ENCODE measurements at places on chromosomes 1 and 21.

DNA sequence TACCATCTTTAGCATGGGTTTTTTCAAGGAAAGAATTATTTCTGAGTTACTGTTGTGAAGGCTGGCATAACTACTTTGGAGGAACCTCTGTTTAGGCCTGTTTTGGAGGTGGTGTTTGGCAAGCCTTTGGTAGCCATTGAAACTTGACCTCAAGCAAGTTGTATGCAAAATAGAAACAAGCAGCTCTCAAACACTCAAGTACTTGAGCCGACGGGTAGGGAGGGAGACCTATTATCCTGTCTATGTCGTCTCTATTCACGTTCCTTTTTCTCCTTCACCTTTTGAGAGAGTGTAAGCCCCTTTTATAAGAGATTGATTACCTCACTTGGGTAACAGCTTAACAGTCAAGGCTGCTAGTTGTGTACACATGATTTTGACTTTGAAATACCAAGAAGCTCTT lies 878.3 kb upstream of the CXADR start:
- DNase-seq = no peak

GRCh38 chr1:150389650-150390049 lies 25.7 kb downstream of the RPRD2 start:
- no peak for DNase-seq

DNA sequence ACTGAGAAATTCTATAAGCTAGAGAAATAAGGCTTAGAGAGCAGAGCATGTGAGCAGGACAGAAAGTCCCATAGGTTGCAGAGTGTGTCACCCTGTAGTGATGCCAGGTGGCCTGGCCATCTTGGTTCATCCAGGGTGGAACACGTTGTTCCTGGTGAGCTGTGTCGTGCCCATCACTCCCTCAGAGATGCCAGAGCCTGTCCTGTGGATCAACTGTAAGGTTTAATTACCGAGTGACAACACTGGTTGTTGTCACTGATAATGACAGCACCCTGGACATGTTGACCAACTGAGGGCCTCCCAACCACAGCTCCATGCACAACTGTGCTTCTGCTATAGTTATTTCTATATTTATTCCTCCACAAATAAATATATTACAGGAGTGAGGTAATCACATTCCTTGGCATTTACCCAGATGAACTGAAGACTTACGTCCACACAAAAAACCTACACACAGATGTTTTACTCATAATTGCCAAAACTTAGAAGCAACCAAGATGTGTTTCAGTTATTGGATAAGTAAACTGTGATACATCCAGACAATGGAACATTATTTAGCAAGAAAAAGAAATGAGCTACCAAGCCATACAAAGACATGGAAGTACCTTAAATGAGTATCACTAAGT lies 6.2 kb downstream of the C1orf198 start:
- no peak for DNase-seq

DNA sequence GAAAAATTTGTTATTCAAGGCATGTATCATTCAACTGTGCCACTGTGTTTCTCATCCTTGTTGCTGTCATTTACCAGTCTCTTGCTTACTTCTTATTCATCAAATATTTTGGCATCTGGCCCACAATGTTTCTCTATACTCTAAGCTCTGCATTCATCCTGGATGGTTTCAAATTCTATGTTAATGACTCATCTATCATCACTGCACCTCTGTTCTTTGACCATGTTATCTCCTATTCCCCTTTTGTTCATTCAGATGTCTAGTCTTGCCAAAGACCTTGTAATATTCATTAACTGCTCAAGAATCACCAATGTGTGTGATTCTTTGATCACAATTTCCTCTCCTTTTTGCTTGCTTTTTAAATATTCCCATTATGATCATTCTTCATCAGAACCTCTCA lies 54.6 kb upstream of the PRKACB start:
- DNase-seq = peak; percentile 90

DNA sequence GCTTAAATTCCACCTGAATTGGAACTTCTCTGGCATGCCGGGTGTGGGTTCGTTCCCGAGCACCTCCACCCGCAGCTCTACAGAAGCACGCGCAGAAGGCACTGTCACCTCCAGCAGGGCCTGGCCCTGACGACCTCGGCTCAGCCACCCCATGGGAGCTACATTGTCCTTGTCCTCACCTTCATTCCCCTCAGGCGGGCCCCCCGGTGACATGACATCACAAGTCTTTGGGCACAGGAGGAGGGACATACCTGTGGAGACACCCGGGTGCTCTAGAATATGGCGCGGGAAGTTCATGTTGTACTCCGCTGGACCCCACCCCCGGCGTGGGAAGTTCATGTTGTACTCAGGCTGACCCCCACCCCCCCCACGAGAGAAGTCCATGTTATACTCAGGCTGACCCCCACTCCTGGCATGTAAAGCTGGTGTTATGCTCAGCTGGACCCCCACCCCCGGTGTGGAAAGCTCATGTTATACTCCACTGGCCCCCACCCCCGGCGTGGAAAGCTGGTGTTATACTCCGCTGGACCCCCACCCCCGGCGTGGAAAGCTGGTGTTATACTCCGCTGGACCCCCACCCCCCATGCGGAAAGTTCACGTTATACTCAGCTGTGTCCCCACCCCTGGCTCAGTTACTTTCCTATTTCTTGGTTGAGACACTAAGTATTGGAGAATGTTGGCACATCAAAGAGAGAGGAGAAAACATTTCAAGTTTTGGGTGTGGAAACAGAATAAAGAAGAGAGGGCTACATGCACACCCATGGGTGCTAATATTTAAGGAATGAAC lies 37.6 kb downstream of the UMODL1 start:
- DNase-seq = no peak

DNA sequence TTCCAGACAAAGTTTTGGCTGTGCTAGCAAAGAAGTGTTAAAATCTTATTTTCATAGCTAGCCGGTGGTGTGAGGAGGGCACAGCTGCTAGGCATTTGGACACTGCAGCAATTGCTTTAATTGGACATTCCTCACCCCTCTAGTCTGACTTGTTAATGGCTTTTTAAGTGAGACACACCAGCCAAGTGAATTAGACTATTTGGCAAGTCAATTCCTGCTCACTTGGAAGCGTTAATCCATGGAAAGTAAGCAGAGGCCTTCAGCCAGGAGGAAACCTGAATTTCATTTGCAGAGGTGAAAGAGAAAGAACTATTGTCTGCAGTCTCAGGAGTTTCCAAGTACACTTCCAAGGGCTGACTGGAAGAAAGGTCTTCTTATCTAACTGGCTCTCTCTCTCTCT lies 175.7 kb downstream of the ST6GALNAC3 start:
- DNase-seq = no peak

GRCh38 chr1:245463392-245464165 lies 308.8 kb downstream of the KIF26B start:
- DNase-seq = no peak

- DNase-seq = no peak
Measured at GRCh38 chr1:220326578-220326977, 54.3 kb upstream of the RAB3GAP2 start.

DNA sequence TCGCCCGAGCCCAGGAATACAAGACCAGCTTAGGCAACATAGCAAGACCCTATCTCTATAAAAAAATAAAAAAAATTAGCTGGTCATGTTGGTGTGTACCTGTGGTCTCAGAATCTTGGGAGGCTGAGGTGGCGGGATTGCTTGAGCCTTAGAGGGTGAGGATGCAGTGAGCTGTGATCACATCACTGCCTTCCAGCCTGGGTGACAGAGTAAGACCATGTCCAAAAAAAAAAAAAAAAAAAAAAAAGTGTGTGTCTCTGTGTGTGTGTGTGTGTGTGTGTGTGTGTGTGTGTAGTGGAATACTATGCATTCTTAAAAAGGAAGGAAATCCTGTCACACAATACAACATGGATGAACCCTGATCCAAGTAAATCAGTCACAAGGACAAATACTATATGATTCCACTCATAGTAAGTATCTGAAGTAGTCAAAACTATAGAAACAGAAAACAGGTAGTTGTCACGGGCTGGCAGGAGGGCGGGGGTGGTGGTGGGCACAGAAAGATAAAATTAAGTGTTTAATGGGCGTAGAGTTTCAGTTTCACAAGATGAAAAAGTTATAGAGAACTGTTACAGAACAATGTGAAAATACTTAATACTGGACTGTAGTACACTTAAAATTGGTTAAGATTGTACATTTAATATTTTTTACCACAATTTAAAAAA lies 47.8 kb downstream of the SELENOF start:
- no peak for DNase-seq

- no peak for DNase-seq
Measured at GRCh38 chr1:241456743-241457142, 62.8 kb downstream of the FH start.

DNA sequence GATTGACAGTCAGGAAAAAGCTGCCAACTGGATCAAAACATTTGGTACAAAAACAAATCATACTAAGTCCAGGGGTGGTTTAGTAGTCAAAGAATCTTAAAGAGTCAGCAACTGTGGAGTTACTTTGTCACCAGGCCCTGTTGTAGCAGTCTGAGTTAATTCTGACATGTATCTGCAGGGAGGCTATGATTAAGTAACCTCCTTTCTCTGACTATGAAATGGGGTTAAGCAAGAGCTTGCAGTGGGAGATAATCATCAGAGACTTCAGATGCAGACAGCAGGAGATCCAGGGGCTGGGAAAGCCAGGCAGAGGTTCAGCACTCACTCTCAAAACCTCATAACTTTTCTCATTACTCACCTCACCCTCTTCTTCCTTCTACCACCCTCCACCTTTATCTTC lies 99.2 kb upstream of the BTG3 start:
- no peak for DNase-seq

GRCh38 chr21:45555557-45556301 lies 13.5 kb upstream of the SLC19A1 start:
- DNase-seq = peak; percentile 69

GRCh38 chr1:221419513-221420095 lies 322.3 kb downstream of the DUSP10 start:
- DNase-seq = no peak

DNA sequence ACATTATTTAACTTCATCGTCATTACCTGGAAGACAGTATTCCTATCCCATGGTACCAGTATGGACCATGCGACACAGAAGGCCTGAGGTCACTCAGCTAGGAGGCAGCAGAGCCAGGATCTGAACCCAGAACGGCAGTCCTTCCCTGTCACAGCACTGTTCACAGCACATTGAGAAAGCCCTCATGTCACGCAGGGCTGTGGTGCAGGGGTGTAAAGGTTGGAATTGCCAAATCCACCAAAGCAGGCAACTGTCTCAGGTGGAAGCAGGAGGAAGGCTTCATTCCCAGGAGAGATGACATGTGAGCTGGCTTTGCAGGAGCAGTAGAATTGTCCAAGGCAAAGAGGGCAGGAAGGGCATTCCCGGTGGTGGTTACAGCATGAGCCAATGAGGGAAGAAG lies 9.9 kb upstream of the TTC22 start:
- DNase-seq = no peak

DNA sequence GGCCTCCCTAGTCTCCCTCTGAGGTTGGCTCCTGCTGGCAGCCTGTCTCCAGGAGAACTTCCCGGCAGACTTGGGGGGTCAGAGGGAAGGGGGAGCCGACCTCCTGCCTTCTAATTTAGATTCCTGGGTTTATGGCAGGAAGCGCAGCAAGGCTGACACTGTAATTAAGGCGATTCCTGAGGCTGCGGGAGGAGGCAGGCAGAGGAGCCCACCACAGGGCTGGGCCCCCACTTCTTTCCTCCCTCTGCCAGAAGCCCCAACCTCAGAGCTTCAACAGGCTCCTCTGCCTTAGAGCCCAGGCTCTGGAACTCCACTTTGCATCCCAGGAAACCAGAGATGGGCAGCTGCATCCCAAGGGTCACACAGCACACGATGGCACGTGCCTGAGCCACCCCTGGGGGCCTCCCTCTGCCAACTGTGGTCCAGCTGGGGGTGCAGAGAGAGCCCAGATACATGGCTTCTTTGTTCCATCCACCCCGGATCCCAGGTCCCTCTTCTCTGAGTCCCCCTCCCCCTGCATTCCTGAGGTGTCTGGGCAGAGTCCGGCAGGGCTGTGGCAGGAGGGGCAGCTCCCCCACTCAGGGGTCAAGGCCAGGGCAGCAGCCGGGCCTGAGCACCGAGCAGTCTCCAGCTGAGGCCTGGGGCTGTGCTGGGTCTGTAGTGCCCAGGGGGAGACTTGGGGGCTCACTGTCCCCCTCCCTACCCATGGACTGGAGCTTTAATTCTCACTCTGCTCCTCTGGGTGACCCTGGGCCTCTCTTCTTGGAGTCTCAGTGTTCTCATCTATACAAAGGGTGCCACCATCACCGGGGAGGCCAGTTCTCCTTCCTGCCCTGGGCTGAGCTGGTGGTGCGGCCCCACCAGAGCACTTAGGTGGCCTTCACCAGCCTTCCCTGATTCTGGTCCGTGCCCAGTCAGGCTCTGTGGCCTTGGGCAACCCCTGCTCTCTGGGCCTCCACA lies 39.4 kb upstream of the FAM131C start:
- peak; percentile 24 for DNase-seq

DNA sequence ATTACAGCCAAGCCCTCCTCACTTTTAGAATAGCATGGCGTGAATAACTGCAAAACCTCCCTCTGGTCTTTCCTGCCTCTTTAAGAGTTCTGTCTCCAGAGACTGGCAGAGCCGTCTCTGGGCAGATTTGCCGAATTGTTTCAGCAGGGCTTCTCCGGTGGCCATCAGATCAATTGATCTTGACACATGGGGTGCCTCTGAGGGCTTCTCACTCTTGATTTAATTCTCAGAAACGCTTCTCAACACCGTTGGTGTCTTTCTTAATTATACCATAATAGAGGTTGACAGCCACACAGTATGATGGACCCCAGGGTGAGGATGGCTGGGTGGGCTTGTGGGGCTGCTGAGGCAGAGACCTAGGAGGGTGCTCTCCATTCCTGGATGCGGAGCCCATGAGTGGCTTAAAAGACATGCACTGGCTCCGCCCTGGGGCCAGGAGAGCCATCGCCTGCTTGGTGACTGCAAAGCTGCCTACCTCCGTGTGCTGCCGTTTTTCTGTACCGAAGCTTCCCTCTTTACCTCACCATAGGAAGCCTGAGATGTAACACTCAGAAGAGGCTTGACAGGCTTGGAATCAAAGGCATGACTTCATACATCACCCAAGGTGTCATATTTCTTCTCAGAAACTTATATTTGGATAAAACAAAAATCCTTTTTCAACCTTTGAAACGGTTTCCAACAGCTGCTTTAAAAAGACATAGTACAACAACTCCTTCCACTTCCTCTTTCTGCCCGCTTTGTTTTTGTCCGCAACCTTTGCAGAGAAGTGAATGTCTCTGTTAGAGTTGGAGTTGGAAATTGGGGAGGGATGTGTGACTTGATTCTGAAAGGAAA lies 82.9 kb downstream of the GALNT2 start:
- DNase-seq = no peak

DNA sequence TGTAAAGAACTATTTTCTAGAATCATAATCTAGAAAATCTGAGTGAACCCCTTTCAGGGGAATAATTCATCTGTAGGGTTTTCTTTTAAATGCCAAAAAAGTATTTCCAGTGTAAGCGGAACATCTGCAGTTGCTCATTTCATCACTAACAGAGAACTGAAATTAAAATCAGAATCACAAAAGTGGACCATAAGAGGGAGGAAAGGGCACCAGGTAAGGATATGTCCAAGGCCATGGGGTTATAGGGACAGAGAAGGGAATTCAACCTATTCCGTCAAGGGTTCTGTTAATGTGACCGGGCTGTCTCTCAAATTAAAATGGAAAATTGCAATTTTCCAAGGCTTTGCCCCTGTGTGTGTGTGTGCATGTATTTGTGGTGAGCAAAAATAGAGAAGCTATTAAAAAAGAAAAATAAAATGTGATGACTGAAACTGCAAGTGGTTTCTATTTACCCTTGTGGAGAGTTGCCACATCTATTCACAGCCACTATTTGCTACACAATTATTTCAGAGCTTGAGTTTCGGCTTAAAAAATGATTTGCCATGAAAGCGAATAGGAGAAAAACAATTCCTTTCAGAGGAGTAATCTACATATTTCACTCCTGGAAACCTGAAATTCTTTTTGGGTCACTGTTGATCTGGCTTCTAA lies 53.1 kb downstream of the APP start:
- DNase-seq = no peak

- no peak for DNase-seq
Measured at GRCh38 chr1:89335486-89335885, 28.4 kb upstream of the GBP6 start.
